Left lung (tissue), 14 donors: ENCODE measurements at places on chromosomes 4 and X. TPM values are rescaled to one million over a fixed set of nuclear protein-coding genes. Genes with fewer than 3 reads are reported as not detected.
A peak's percentile ranks its signal among the peaks of the same experiment; 100 is the strongest.

- no peak for DNase-seq
These were observed 11.9 kb upstream of the AREG start for GRCh38 chr4:74433043-74433442.

GRCh38 chr4:165299399-165300060 lies 27.9 kb upstream of the MSMO1 start:
- no peak for DNase-seq

GRCh38 chrX:109472939-109473735 lies 8.7 kb downstream of the GUCY2F start:
- peak; percentile 5 for DNase-seq

DMRTC1 gene
- polyA plus RNA-seq, result 0.29 TPM

TAF7L gene
- 0.35 TPM for polyA plus RNA-seq

- DNase-seq, result no peak
These were observed 71.3 kb upstream of the ADGRG2 start for GRCh38 chrX:19193565-19193964.

PPARGC1A gene
- polyA plus RNA-seq, result 5.0 TPM

DNA sequence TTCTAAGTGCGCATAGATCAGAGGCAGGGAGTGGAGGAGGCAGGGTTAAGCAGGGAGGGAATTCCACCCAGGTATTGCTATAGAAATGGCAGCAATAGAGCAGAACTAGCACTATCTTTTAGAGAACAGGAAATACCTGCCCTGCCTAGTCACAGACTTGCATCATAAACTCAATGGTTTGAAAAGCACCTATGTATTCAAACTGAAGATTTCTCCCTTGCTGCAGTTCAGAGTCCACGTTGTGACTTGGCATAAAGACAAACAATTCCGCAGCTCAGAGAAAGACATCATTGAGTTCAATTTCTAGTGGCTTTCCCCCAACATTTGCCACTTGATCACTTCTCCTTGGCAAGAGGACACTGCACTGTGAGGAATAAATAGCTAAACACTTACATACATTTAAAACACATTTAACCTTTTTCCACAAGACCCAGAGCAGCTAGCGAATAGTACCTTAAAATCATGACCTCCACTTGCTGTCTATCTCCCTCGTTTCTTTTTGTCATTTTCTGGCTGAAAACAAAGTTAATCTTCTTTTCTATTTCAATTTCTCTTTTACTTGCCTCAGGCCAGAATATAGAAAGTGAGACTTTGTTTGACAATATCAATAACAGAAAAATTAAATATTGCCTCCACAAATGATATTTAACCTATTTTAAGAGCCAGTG lies 42.4 kb downstream of the SLC7A11 start:
- DNase-seq, result peak; percentile 29

CCDC120 gene
- polyA plus RNA-seq, result 19.5 TPM

GRCh38 chrX:114581528-114582263 lies 2.2 kb upstream of the HTR2C start:
- no peak for DNase-seq

DNA sequence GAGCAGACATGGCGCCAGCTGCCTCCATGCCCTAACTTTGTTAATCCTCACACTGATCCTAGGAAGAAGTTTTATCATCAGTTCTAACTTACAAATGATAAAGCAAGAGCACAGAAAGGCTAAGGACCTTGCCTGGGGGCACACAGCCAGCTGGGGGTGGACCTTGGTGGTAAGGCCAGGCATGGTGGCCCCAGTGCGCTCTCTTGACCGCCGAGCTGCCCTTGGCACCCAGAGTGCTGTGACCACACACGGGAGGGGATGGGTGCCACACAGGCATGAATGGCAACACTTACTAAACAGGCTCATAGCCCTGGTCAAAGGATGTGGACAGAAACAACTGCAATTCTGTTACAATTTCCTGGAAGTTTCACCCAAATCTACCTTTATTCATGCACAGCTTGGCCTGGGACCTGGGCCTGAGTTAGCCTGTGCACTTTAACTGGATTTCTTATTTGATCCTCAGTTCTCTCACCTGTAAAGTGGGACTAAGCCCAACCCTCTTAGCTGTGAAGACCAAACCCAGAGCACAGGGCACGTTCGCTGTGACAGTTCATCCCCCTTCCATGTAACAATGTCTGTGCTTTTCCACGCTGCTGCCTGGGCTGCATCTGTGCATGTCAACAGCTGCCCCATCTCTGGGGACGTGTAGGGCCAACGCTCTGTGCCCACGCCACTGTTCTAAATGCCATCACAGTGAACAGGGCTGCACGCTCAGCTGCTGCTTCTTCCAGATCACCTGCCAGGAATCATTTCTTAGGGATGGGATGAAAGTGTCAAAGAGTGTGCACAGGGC lies 44.8 kb downstream of the ACOX3 start:
- DNase-seq, result no peak

CHIC2 gene
- 32.7 TPM for polyA plus RNA-seq

DNA sequence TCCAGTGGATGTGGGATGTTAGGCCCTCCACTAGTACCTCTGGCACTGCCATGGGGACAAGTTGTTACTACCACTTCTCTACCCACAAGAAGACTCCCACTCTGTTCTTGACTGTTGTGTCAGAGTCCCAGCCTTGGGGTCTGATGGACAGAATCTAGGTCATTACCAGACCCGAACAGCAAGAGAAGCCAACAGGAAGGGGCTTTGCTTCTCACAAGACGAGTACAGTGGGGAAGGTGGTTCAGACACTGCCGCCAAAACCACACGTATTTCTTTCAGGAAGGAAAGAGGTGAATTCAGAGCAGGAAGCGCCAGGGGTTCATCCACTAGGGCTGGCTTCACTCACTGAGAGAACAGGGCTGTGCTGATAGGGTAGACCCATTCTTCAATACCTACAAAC lies 161.3 kb upstream of the KIT start:
- no peak for DNase-seq

DNA sequence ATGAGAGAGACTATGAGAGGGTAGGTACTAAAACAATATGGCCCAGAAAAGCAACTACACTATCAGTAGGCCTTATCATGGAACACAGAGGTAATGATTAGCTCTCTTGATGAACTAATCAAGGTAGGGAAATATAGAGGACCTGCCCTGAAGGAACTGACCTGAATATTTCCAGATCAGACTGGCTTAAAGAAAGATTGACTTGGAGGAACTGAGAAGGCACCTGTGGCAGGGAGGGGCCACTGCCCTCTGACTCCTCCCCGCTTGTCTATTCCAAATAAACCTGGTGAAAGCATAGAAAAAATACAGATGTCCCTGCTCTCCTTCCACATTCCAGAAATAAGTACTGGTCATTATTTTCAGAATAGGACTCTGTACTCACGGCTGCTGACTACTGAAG lies 5.5 kb downstream of the RPS6KA6 start:
- DNase-seq, result no peak

- no peak for DNase-seq
These were observed 121.7 kb upstream of the KCNIP4 start for GRCh38 chr4:22070256-22070655.

GRCh38 chr4:183342541-183343533 lies 20.6 kb upstream of the CLDN24 start:
- peak; percentile 42 for DNase-seq

DNA sequence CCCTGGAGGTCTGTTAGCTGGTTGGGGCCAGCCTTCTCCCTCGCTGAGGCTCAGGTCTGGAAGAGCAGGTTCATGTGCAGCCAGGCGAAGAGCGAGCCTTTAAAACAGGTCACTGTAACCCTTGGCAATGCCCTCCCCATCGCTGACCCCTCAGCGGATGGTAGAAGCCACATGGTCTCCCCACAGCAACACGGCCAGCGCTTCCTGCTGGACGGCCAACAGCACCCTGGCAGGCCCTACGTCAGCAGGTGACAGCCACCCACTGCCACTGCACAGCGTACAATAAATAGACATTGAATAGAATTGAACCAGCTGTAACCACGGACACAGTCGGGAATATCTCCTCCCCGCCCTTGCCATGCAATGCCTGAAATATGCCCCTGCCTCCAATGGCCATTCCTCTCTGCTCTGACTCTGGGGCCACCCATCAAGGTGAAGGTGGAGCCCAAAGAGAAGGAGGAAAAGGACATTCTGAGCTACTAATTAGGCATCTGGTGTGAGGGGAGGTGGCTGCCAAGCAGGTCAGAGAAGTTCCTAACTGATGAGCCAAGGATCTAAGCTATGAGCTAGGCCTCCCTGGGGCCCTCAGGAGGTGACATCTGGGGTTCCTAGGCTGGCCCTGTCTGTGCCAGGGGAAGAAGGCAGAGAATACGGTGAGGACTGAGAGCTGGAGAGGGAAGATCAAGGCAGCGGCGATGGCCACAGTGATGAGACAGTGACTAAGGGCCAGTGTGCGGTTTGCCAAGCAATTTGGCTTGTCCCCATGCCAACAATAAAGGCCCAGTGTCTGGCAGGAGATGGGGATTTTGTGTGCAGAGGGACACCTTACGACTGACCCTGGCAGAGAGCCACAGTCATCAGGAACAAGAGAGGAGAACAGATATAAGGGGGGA lies 202.3 kb downstream of the BCOR start:
- DNase-seq, result no peak
